Ovary (tissue), 10 donors: ENCODE measurements at places on chromosomes 5 and 9. TPM values are rescaled to one million over a fixed set of nuclear protein-coding genes. Genes with fewer than 3 reads are reported as not detected.

GRCh38 chr9:92947268-92948037 lies at the start of gene FGD3:
FGD3 (plus strand) TSS chr9:92947523; CDS start chr9:92976257, 28,734 bp downstream.
- no peaks in the 10 kb centered on the region for H3K27me3 ChIP-seq
- H3K36me3 ChIP-seq, result no peaks in the 10 kb centered on the region
- DNase-seq, result no peak
- no peak within 1 kb of the TSS for H3K27ac ChIP-seq

DNA sequence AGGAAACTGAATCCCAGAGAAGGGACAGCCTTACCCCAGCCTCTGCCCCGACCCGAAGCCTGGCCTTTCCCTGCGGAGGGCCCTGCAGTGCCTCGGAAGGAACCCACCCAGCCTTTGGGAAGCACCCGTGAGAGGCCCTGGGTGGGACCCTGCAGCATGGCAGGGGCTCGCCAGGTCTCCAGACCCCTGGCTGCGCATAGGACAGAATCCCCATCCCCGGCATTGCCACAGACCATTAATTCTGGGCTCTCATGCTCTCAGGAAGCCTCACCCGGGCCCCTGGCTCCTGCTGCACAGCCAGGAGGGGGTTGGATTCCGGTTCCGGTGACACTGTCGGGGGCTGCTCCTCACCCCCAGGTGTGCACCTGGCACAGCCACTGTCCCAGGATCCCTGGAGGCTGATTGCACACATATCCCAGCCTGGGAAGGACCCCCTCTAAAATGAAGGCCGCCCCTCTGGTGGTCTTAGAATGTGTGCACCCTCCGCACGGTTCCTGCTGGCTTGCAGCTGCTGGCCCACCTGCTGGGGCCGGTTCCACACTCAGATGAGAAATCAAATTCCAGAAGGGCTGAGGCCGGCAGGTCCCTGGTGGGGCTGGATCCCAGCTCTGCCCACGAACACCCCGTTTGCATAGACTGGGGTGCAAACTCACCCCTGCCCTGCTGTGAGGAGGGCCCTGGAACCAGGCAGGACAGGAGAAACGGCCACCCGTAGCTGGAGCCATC lies 4.7 kb downstream of the EGFL7 start:
- peaks cover 3% of the 10 kb centered on the region for H3K27me3 ChIP-seq
- H3K4me3 ChIP-seq, result no peak overlapping the region
- DNase-seq, result no peak
- no peak overlapping the region for H3K27ac ChIP-seq
- no peaks in the 10 kb centered on the region for H3K36me3 ChIP-seq
- H3K4me1 ChIP-seq, result no peaks in the 10 kb centered on the region

DNA sequence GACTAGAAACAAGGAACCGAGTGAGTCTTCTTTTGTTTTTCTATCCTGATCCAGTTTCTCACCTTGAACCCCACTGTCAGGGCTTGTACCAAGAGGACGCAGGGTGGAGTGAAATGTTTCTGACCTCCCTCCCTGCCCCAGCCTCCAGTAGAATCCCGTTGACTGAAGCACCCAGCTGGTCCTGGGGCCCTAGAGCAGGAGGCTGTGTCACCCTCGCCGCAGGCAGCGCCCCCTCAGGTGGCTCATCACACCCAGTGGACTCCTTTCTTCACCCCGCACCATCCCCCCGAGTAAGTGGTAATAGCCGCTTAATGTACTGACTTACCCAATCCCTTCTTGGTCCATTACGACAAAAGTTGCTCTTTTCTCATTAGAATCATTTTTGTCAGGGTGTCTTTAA lies 53.8 kb downstream of the MVB12B start:
- H3K27ac ChIP-seq, result no peak overlapping the region
- peaks cover 3% of the 10 kb centered on the region for H3K4me1 ChIP-seq
- H3K4me3 ChIP-seq, result no peak overlapping the region
- no peaks in the 10 kb centered on the region for H3K36me3 ChIP-seq
- no peaks in the 10 kb centered on the region for H3K27me3 ChIP-seq

DNA sequence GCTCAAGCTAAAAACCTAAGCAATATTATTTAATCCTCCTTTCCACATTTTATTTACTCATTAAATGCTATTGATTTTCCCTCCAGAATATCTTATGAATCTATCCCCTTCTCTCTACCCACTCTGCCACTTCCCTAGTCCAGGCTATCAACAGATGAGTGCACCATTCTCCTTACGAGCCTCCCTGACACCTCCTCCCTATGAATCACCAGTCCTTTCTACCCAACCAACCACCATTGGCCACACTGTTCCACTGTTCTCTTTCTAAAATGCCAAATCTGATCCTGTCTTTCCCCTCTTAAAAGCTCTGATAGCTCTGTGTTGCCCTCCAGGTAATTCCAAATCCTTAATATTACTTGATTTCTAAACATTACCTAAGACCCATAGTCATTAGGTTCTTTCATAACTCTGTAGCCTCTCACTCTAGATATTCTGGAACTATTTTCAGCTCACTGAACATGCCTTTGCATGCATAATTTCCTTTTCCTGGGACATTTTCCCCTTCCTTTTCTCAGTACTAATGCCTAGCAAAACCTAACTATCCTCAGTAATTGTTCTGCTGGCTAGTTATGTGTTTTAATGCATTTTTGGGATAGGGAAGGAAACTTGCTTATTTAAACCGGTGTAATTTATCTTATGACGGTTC lies 126.3 kb downstream of the UNC13B start:
- H3K4me1 ChIP-seq, result no peaks in the 10 kb centered on the region
- no peak overlapping the region for H3K4me3 ChIP-seq
- no peaks in the 10 kb centered on the region for H3K27me3 ChIP-seq
- no peak overlapping the region for H3K27ac ChIP-seq
- no peaks in the 10 kb centered on the region for H3K36me3 ChIP-seq
- no peak for DNase-seq

Gene PCDHB15
- 10.3 TPM for total RNA-seq

Gene EFNA5
- total RNA-seq, result 1.5 TPM

Gene TICAM2
- 2.6 TPM for total RNA-seq

Gene FGFR4
- total RNA-seq, result 15.5 TPM
